AG09309 (cell line): ENCODE measurements at places on chromosomes 1 and 21.

GRCh38 chr21:31299291-31300147 is 44.5 kb downstream of the TIAM1 start:
- no peak for DNase-seq

DNA sequence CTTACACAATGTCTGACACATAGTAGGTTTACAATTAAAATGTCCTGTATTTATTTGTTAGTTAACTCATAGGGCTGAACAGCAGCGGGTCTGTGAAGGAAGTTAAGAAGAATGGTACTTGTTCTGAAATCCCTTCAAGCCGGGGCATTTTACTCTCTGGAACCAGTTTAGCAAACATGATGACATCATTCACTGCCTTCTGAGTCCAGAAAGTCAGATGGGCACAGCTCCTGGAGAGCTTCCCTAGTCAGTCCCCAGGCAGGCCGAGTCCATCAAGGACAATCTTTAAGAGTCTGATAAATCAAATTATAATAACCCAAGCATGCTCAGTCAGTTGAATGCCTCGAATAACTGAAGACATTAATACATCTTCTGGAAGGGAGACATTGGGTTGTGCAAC is 125.4 kb upstream of the DAB1 start:
- no peak for DNase-seq

- no peak for DNase-seq
Measured at GRCh38 chr1:168966217-168966616, 140.3 kb upstream of the ATP1B1 start.

DNA sequence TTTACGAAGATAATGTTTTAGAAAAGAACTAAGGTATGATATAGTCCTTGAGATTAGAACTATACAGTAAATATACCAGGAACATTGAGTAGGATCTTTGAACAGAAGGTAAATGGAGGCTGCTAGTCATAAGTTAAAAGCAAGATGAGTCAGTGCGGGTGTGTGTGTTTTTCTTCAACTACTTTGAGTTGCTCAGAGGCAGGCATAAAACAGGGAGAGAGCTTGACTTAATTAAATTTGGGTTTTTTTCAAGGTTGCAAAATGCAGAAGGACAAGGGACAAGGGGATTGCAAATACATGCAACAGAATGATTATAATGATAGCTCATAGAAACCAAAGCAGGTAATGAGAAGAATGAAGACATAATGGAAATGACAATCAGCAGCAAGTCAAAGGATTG is 815.1 kb downstream of the NCAM2 start:
- DNase-seq, result no peak

GRCh38 chr1:58763214-58763613 is 20.6 kb downstream of the JUN start:
- no peak for DNase-seq

DNA sequence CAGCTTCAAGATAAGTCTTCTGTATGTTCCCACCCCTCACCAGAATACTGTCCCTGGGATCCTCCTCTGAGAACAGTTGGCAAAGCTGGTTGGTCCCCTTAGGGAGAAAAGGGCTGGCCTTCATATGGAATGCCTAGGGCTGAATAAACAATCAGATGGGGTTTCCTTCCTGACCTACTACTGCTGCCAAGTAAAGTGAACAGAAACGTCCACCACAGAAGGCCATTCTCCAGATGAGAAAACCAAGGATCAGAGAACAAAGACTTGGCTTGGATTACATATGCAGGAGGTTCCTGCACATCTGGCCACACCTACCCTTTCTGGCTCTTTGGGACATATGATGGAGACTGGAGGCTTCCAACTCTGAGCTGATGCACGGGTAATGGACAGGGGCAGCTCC is 194.5 kb downstream of the HIVEP3 start:
- DNase-seq, result no peak

DNA sequence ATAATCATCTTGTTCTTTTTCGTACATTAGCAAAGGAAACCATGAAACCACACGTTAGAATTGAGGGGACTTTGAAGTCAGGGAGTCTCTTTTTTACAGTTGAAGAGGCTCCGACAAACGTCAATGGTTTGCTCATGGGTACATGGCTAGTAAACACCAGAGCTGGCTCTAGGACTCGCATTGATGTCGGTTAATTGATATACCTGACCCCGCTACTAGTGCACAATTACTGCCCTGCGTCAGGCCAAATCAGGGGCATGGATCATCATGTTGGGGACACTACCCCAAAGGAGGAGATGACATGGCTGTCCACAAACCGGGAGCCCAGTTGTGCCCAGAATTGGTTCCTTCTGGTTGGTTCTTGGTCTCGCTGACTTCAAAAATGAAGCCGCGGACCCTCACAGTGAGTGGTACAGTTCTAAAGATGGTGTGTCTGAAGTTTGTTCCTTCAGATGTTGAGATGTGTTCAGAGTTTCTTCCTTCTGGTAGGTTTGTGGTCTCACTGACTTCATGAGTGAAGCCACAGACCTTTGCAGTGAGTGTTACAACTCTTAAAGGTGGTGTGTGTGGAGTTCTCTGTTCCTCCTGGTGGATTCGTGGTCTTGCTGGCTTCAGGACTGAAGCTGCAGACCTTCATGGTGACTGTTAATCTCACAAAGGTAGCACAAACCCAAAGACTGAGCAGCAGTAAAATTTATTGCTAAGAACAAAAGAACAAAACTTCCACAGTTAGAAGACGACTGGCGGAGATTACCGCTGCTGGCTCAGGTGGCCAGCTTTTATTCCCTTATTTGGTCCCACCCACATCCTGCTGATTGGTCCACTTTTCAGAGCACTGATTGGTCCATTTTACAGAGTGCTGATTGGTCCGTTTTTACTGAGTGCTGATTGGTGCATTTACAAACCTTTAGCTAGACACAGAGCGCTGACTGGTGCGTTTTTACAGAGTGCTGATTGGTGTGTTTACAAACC is 126.9 kb upstream of the ERRFI1 start:
- no peak for DNase-seq

DNA sequence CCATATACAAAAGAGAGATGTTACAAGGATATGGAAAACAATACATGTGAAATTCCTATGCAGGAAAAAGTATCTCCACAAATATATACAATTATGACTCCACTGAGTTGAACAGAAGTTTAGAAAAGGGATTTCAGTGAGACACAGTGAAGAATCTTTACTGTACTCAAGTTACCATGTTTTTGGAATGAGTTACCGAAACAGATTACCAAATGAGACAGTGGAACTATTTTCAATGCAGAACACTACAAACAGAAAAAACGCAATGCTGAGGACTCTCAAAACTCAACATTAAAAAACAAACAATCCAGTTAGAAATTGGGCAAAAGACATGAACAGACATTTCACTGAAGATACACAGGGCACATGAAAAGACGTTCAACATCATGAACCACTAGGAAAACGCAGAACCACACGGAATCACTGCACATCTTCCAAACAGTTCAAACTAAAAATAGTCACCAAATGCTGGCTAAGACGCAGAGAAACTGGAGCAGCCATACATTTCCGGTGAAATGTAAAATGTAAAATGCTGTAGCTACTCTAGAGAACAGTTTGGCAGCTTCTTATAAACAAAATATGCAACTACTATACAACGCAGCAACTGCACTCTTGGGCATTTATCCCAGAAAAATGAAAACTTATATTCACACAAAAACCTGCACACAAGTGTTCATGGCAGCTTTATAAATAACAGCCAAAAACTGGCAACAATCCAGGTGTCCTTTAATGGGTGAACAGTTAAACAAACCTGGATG is 118.7 kb downstream of the UBR4 start:
- no peak for DNase-seq

DNA sequence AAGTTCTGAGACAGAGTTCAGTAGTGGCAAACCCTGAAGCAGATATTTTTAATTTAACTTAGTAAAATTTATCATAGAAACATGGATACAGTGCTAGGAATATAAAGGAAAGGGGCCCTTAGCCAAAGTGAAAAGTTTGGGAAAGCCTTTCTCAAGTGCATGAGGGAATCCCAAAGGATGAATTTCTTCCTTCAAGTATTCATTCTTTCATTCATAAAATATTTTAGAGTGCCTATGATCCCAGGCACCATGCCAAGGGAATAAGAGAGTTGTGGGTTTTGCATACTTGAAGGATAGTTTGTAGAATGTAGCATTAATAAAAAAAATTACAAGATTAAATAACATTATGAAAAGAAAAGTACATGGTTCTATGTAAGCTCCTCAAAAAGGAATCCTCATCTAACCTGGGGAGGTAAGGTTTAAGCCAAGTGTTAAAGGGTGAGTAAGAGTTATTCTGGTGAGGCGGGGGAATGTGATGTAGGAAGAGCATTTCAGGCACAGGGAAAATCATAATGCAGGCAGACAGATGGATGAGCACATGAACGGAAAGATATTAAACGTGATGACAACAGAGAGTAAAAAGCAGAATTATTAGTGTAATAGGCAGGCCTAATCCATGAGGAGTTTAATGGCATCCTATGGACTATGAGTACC is 40.4 kb upstream of the NTNG1 start:
- no peak for DNase-seq

- no peak for DNase-seq
Measured at GRCh38 chr1:168835791-168836190, 106.8 kb upstream of the DPT start.

DNA sequence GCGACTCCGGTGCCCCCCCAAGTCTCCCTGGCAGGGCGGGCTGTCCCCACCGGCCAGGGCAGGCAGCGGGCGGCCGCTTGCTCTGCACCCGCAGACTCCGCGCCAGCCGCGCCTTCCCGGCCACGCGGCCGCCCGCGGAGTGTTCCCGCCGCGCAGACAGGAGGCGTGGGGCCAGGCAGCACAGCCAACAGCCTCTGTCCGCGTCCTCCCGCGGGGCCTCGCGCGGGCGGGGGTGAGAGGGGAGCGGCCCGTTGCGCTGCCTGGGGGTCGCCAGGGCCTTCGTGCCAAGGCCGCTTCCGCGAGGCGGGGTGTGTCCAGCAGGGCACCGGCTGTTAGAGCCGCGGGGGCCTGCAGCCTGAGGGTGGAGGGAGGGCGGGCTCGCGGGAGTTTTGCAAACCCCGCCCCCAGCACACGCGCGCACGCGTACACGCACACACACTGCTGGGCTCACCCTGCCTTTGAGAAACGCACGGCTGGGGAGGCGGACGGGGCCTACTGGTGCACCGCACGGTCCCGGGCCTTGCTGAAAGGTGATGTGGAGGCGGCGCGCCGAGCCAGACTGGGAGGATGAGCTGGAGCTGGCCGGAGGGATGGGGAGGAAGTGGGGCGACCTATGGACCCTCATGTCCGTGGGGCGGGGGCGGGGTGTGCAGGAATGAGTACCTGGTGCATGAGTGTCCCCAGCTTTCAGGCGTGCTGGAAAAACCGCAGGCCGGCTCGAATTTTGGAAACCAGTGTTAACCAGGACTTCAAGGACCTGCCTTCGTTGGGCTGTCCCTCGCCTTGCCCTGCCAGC is 41.5 kb downstream of the KIAA1614 start:
- DNase-seq, result peak; percentile 18

- DNase-seq, result peak; percentile 28
Measured at GRCh38 chr1:61953076-61953789, 211.0 kb downstream of the PATJ start.

- DNase-seq, result no peak
Measured at GRCh38 chr1:33161061-33161681, 20.7 kb downstream of the TRIM62 start.

GRCh38 chr1:88777604-88778149 is 93.6 kb downstream of the PKN2 start:
- DNase-seq, result no peak

- no peak for DNase-seq
Measured at GRCh38 chr21:42659416-42660117, 6.1 kb downstream of the PDE9A start.

- DNase-seq, result peak; percentile 80
Measured at GRCh38 chr1:25566730-25567341, 23.4 kb downstream of the LDLRAP1 start.

DNA sequence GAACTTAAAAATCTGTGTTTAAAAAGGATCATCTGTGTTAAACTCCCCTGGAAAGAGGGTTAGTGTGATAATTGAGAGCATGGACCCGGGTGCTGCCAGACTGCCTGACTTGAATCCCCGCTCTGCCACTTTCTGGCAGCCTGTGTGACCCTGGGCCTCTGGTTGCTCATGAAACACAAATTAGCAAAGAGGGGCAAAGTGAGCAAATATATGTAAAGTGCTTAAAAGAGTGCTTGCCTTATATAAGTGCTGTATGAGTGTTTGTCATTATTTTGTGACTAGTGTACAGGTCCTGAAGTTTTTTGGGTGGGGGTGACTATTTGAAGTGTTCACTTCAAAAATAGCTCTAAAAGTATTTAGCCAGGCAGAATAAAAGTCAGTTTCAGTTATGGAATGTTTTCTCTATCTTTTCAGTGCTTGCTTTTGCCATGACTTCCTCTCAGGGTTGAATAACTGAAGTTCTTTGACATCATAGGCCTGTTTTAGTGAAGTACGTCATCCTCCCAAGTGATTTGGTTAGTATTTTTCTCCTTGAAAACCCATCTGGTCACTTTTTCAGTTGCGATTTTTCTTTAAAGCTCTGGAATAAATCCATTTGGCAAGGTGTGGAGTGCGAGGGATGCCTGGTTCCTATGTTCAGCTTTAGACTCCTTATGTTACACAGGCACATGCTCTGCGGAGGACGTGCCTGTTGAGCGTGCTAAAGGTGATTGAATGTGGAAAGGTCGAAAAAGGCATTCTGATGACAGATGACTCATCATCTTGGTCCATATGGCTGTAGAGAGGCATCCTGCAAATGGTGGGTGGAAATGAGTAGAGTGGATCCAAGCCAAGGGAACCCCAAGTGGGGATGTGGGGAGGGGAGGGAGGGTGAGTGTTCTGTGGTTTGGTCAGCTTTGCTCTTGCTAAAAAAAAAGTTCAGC is 47.8 kb downstream of the AK4 start:
- no peak for DNase-seq

- peak; percentile 24 for DNase-seq
Measured at GRCh38 chr1:205144751-205145150, 23.0 kb upstream of the RBBP5 start.

DNA sequence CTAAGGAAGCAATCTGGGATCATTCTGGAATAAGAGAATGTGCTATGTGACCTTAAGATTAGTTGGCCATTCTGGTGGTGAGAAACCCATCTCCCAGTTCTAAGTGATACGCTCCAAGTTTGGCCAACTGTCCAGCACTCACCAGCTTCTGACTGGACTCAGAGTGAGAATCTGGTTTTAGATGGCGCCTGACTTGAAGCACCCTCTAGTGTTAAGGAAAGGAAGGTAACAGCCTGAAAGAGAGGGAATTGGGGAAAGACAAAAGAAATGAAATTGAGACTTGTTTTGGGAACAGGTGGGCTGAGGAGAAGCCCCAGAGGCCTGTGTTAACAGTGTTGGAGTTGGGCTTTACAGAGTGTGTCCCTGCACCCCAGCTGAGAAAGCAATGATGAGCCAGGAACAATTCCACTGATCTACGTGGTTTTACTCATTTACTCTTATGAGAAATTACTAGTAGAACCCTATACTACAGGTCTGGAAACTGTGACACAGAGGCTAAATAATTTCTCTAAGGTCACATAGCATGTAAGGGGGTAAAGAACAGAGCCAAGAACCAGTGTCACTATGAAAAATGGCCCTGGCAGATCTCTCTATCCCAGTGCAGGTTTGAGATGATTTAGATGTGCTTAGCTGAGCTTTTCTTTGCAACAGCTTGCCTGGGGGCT is 9.3 kb upstream of the FCAMR start:
- peak; percentile 5 for DNase-seq

- no peak for DNase-seq
Measured at GRCh38 chr1:234134878-234135277, 230.4 kb downstream of the SLC35F3 start.

- no peak for DNase-seq
Measured at GRCh38 chr1:160781914-160782689, 13.9 kb upstream of the LY9 start.

- peak; percentile 8 for DNase-seq
Measured at GRCh38 chr1:215605011-215605621, 38.0 kb downstream of the KCTD3 start.
